Endothelial cell of umbilical vein (primary cell): ENCODE measurements at places on chromosomes 2 and 18. TPM values are rescaled to one million over a fixed set of nuclear protein-coding genes. Genes with fewer than 3 reads are reported as not detected.

Gene RIT2
- not detected in 2 replicates for total RNA-seq

Gene COL3A1
- total RNA-seq, result 1.3 and 8.7 TPM in 2 replicates

Gene C2orf76
- 12.0 and 12.1 TPM in 2 replicates for total RNA-seq

Gene GKN1
- not detected in 2 replicates for total RNA-seq

Gene KANSL3
- 36.9 and 37.4 TPM in 2 replicates for total RNA-seq

Gene IL37
- not detected in 2 replicates for total RNA-seq

Gene CDKL4
- 0.75 and 1.2 TPM in 2 replicates for total RNA-seq

Gene TPGS2
- total RNA-seq, result 148 and 150 TPM in 2 replicates

Gene RTP5
- total RNA-seq, result not detected in 2 replicates

Gene IGFBP5
- total RNA-seq, result 0.05 TPM in 1 of 2 replicates, not detected in the other

Gene RSAD2
- total RNA-seq, result 0.09 and 0.18 TPM in 2 replicates

Gene KIAA2012
- total RNA-seq, result not detected in 2 replicates

Gene USP40
- 32.5 and 36.5 TPM in 2 replicates for total RNA-seq

Gene IL1F10
- not detected in 2 replicates for total RNA-seq

Gene C2orf15
- total RNA-seq, result not detected in 2 replicates

Gene TDRD15
- total RNA-seq, result not detected in 2 replicates

Gene LYPD6
- total RNA-seq, result 3.1 and 4.0 TPM in 2 replicates

Gene POTEJ
- 0.24 TPM in 1 of 2 replicates, not detected in the other for total RNA-seq

Gene MRPL53
- 69.7 and 70.4 TPM in 2 replicates for total RNA-seq

Gene PCARE
- total RNA-seq, result not detected in 2 replicates

Gene SERPINB10
- total RNA-seq, result not detected in 2 replicates

Gene CD226
- 0.20 and 0.25 TPM in 2 replicates for total RNA-seq

Gene PSMD14
- 83.6 and 85.4 TPM in 2 replicates for total RNA-seq

Gene HOXD8
- 14.9 and 15.6 TPM in 2 replicates for total RNA-seq

Gene IL18R1
- total RNA-seq, result 3.6 and 4.0 TPM in 2 replicates

Gene AQP4
- not detected in 2 replicates for total RNA-seq

Gene GALM
- total RNA-seq, result 5.4 and 6.1 TPM in 2 replicates

Gene SCN1A
- total RNA-seq, result not detected in 2 replicates

Gene SKOR2
- total RNA-seq, result not detected in 2 replicates

Gene SERPINB11
- total RNA-seq, result not detected in 2 replicates

Gene CNRIP1
- total RNA-seq, result 73.8 and 74.6 TPM in 2 replicates

Gene E2F6
- 14.6 and 15.7 TPM in 2 replicates for total RNA-seq

Gene ZSWIM2
- total RNA-seq, result not detected in 2 replicates

Gene SKA1
- total RNA-seq, result 21.9 and 23.9 TPM in 2 replicates

Gene CYS1
- total RNA-seq, result 0.25 TPM in 1 of 2 replicates, not detected in the other

Gene APCDD1
- 0.35 and 0.95 TPM in 2 replicates for total RNA-seq
